HS-27A (cell line): ENCODE measurements at places on chromosomes 12 and 14.

DNA sequence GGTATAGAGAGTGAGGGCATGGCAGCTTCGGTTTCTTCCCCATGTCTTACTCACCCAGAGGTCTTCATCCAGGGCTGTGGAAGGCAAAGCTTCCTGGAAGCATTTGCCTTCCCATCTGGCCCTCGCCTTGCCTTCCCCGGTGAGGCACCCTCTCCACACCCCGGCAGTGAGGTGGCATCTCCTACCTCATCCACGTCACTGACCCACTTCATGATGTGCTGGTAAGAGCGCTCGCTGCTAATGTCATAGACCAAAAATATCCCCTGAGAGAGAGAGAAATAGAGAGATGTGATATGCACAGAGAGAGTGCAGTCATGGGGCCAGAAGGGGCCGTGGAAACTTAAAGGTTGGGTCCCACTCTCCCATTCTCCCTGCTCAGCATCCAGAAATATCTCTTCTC, 8.3 kb upstream of the GPX2 start:
- DNase-seq, result no peak

- no peak for DNase-seq
These were observed 15.5 kb downstream of the PLEKHA5 start for GRCh38 chr12:19144985-19145384.

GRCh38 chr14:21985081-21985480, 311.5 kb upstream of the OR4E1 start:
- no peak for DNase-seq

- no peak for DNase-seq
These were observed 152.5 kb downstream of the SAMD4A start for GRCh38 chr14:54719406-54719805.

- no peak for DNase-seq
These were observed 16.6 kb upstream of the SUSD6 start for GRCh38 chr14:69594846-69595245.

DNA sequence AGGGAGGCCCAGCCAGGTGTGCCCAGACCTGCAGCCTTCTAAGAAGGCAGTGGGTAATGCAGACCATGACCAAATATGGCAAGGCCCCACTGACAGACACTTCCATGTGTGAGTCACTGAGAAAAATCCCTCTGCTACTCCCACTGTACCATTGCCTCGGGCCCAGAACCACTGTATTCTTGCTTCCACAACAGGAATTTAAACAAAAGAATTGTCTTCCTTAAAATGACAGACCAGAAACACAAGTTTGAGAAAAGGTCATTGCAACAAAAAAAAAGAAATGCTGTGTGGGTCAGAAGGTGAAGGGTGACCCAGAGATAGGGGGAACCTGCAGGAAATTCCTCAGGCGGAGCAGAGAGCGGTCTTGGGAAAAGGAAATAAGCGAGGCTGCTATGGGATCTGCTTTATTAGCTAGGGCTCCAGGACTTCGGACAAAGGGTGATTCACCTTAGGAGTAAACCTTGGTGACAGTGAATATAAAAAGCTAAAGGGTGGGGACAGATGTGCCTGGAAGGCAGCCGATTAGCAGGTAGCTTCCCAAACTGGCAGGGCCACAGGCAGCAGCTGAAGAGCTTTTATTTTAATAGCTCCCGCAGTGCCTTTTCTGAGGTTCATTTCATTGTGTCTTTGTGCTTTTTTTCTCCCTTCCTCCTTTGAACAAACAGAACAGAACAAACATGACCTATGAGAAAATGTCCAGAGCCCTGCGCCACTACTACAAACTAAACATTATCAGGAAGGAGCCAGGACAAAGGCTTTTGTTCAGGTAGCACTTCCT, 185.3 kb upstream of the BCL2L14 start:
- DNase-seq, result no peak

DNA sequence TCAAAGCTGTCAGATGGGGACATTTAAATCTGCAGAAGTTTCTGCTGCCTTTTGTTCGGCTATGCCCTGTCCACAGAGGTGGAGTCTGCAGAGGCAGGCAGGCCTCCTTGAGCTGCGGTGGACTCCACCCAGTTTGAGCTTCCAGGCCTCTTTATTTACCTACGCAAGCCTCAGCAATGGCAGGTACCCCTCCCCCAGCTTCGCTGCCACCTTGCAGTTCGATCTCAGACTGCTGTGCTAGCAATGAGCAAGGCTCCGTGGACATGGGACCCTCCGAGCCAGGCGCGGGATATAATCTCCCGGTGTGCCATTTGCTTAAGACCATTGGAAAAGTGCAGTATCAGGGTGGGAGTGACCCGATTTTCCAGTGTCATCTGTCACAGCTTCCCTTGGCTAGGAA, 115.5 kb downstream of the FUT8 start:
- no peak for DNase-seq
